ENCODE measurements at places on chromosomes 6 and 20. TPM values are rescaled to one million over a fixed set of nuclear protein-coding genes. Genes with fewer than 3 reads are reported as not detected.

TNXB gene
- 73.0 TPM for total RNA-seq

CDK19 gene
- total RNA-seq = 9.1 TPM

CNBD2 gene
- total RNA-seq = 3.7 TPM

CCN6 gene
- not detected for total RNA-seq

SMPDL3A gene
- total RNA-seq = 3.8 TPM

SRSF12 gene
- not detected for total RNA-seq

FAXC gene
- 0.49 TPM for total RNA-seq

C6orf52 gene
- 1.5 TPM for total RNA-seq

DNA sequence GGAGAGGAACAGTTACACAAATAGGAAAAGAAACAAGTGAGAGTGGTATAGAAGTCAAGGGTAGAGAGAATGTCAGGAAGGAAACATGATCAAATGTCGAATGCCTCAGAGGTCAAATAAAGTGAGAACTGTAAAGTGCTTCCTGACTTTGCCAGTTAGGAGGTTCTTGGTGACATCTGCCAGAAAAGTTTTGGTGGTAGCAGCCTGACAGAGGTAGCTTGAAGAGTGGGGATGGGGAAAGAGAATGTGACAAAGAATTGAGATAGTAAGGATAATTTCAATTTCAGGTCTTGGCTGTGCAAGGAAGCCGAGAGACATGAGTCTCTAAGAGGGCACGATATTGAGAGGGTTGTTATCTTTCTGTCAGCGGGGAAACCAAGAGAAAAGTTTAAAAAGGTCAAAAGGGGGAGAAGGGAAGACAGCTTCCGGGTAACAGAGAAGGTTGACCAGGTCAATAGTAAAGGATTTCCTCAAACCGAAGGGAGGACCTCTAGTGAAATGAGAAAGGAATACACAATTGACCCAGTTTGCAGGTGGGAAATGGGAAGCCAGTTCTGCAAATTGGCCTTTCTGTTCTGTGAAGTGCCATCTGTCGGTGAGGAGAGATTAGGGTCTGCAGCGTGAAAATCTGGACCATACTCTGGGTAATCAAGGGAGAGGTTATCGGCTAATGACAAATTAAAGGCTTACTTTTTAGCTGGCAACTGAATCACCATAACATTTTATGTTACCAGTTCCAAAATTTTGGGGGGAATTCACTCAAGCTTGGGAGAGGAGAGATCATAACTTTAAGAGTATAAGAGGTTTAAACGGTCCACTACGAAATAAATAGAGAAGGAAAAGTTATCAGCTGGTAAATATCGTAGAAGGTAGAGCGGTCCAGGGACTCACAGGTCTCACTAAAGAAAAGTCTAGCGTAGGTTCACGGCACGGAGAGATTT is 973 bp upstream of the BRD2 start:
- DNase-seq = no peak

DNA sequence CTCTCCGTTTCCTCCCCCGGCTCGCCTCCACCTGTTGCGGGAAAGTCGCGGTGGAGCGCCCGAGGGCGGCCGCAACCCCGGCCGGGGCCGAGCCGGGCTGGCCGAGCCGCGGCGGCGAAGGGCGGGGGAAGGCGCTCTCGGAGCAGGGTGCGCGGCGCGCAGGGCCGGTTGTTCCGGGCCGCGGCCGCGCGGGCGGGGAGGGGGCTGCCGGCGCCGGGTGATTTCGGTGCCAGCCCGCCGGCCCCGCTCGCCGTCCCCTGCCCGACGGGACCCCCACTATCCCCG is 235 bp downstream of the MAP7 start:
- DNase-seq = peak; percentile 19

- no peak for DNase-seq
Observed at GRCh38 chr6:46376562-46377061, 114.6 kb downstream of the RCAN2 start.

DNA sequence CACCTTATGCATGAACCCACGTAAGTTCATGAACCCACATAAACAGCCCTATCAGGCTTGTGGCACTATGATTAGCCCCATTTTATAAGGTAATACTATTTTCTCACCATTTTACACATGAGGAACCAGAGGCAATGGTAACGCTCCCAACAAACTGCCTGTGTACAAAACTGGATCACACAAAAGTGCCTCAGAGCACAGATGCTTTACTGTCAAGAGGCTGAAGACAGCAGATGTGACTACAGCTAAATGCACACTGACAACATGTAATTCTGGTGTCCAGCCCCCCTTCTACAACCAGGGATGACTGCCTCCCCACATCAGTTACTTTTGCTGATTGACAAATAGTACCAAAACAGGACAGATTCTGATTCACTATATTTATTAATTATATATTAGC is 69.6 kb downstream of the GMDS start:
- no peak for DNase-seq

DNA sequence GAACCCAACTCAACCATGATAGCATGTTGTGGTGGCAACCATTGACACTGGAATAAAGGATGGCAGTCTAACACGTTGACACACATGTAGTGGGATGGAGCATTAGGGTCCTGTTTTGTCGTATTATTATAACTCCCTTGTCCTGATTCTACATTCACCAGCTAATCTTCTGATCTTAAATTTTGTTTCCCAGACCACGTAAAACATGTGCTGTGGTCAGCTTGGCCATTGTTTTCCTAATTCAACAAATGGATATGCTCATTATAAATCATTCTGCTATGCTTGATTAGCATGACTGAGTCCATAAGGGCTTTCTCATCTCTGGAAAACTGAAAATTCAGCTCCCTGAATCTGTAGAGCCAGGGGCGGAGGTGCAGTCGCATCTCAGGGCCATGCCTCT is 15.0 kb downstream of the MRAP2 start:
- no peak for DNase-seq

DNA sequence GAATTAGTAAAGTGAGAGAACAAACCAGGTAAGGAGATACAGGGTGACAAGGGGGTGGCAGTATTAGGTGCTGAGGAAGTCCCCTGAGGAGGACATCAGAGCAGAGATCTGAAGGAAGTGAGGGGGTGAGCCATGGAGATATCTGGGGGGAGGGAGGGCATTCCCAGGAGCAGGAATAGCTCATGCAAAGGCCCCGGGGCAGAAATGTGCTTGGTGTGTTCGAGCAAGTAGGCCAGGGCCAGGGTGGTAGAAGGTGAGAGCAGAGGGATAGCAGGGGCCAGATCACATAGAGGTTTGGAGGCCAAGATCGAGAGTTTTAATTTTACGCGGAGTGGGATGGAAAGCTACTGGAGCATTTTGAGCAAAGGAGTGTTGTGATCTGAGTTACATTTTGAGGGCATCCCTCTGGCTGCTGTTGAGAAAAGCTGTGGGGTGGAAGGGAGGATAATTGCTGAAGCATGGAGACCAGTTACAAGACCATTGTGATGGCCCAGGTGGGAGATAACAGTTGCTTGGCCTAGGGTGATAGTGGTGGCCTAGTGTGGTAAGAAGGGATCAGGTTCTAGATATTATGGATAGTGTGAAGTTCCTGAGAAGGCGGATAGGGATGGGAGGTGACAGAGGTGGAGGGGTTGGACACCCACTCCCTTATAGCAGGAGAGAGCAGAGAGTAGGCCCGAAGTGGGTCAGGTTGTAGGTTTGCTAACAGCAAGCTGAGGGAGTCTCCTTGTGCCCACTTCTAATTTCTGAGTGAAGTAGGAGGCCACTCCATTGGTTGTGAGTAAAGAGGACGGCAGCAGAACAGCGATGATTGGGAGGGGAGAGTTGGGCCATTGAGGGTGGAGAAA is 10.2 kb downstream of the ARFGEF2 start:
- no peak for DNase-seq

GRCh38 chr20:8183526-8183925 is 51.5 kb downstream of the PLCB1 start:
- no peak for DNase-seq

GRCh38 chr6:15879371-15880261 is 216.8 kb upstream of the DTNBP1 start:
- DNase-seq = peak; percentile 86

DNA sequence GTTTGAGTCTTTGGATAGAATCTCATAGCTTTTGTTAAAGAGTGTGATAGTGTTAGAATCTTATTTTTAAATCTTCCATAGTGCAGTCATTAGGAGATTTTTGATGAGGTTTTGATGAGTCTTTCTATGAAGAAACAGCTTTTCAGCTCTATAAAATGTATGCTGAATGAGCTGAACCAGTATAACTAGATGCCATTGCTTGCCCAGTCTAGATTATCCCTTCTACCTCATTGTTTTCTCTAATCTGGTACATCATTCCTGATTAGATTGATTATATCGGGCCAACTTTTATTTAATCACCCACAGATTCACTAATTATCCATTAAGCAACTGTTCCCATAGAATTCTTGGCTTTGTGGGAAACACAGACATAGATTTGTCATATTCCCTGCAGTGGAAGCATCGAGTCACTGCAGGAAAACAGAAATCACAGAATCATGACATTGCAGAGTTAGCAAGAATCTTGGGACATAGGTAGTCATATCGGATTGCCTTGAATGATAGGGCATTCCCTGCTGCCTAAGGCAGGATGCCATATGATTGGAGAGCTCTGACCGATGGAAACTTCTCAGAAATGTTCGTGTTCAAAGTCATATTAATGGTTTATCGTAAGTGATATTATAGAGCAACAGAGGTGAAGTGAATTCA is 882.7 kb upstream of the FLRT3 start:
- DNase-seq = no peak

DNA sequence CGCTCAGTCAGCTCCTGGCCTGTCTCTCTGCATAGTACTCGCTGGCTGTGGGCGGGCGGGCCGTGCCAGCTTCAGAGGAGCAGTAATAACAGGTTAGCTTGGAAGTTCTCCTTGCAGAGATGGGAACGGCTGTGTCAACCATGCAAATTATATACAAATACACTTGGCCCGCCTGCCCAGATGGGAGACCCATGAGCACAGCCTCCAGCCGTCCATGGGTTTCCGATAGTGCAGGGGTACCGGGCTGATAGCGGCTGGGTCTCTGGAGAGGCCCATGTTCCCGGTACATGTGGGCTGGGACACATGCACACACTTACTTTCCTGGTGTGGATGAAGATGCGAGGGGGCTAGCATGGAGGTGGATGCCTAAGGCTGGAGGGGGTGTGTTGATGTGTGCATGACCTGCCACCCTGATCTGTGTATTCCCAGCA is 12.8 kb upstream of the ZNF831 start:
- DNase-seq = no peak

DNA sequence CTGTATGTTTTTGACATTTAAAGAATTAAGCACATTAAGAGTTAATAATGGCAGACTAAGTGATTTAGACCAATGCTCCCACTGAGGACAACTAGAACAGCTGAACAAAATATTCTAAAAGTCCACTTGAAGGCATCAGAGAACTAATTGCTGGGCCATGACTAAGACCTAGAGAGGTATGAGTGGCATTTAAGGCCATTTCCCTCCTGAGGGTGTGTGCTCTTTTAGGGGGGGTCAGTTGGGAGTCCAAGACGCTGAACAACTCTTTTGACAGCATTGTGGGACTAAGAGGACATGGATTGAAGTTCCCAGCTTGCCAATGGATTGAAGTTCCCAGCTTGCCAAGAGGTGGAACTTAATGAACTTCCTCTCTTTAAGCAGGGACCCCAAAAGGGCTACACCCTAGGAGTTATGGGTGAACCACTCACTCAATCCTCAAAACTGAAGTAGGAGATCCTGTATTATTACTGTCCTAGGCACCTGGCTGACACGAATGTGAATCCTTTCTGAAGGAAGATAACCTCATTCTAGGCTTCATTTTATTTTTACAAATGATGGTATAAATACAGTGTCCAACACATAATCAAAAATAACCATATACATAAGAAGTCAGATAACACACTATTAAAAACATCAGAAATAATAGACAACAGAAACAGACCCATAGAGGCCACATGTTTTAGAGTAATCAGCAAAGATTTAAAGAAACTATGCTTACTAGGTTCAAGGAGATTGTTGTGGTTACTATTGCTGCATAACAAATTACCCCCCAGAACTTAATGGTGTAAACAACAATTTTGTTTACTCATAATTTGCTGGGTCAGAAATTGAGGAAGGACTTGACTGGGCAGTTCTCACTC is 175.1 kb downstream of the VEGFA start:
- DNase-seq = no peak

GRCh38 chr6:45574014-45574461 is 196.3 kb upstream of the SUPT3H start:
- DNase-seq = no peak
